ENCODE measurements at places on chromosomes 12 and 14.
A peak's percentile ranks its signal among the peaks of the same experiment; 100 is the strongest.

- ATAC-seq, result no peak
These were observed 154.2 kb upstream of the PARP11 start for GRCh38 chr12:4027412-4027811.

DNA sequence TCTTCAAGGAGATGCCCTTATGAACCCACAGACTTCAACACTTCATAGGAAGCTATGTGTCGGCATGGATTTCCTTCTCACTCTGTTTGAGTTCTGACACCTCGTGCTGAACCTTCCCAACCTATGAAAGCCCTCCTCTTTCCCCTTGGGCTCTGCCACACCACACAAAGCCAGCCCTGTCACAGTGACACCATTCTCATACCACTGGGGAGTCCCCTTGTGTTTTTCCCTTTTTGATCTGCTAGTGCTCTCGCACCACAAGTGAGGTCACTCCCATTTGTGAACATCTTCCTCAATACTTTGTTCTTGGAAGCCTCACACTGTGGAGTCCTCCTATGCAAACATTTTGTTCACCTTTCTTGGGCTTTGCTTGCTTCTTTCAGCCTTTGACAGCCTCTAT, 264.6 kb upstream of the ALG10 start:
- no peak for ATAC-seq

DNA sequence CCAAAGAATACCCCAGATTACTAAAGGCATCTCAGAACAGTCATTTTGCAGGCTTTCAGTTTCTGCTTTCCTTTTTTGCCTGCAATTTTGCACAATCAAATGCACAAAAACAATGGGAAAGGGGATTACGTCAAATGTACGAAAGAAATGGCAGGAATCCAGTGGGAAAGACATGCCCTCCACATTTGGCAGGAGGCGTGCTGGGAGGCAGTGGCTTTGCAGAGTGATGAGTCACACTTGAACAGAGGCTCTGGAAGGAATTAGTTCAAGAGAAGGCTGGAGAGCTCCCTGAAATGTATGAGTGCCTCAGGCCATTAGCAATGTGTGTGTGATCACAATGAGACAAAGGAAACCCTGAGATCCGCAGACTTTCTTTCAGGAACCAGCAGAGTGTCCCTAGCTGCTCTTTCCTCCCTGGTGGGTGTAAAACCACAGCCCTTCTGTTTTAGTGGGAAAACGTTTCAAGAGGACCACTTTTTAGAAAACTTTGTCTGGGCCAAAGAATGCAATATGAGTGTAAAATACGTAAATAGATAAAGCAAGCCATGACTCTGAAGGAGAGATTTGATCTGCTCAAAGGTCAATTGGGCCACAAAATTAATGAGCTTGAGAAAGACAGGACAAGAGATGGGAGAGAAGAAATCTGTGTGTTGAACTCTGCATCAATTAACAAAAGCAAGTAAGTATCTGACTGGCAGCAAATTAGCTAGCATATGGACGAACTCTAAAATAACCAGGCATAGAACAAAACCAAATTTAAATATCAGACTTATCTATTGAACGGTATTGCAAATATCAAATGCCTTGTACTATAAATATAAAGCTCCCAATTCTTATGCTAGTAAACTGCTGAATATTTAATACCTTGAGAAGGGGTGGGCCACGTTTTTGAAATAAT, 155.4 kb upstream of the PDE3A start:
- ATAC-seq, result peak; percentile 100

DNA sequence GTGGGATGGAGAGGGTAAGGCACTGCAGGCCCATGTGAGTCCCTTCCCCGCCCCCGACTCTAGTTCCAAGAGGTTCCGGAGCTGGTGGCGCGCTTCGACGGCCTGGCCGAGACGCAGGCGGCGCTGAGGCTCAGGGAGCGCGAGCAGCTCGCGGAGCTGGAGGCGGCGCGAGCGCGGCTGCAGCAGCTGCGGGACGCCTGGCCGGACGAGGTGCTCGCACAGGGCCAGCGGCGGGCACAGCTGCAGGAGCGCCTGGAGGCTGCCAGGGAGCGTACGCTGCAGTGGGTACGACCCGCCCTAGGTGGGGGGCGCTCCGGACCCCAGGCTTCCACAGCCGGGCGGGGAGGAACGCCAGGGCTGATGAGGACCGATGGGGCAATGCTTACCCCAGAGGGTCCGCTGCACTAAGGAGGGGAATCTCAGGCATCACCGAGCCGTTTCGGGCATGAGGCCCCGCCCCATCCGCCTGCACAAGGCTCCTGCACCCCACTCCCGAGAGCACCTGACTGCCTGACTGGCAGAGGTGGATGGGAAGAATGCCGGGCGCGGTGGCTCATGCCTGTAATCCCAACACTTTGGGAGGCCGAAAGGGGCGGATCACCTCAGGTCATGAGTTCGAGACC, 4.9 kb downstream of the CFAP73 start:
- ATAC-seq, result peak; percentile 25

- no peak for ATAC-seq
These were observed 13.1 kb downstream of the CRY1 start for GRCh38 chr12:107080299-107080698.

GRCh38 chr12:42728287-42728686, 138.7 kb upstream of the PRICKLE1 start:
- no peak for ATAC-seq

DNA sequence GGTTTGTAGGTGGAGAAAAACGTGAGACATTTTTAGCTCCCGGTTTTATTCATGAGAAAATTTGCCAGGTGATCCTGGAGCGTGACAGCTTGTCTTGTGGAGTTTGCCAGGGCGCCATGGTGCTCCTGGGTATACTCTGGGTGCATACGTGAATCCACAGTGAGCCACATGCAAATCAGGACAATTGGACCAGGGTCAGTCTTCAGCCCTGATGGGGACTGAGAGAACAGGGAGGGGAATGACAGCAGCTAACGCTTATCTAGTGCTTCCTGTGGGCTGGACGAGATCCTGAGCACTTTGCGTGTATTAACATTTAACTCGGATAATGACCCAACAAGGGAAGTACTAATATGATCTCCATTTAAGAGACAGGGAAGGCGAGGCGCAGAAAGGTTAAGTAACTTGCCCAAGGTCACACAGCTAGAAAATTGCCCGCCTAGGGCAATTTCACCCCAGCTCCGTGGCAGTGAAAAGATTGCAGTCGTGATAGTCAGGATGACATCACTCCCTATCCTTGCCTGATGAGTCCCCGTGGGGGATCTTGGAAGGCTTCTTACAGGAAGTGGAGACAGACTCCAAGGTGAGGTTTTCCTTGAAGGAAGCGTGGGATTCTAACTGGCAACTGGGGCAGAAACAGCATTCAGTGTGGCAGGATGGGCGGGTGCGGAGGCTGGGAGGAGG, 118.4 kb upstream of the NCOR2 start:
- ATAC-seq, result peak; percentile 21

DNA sequence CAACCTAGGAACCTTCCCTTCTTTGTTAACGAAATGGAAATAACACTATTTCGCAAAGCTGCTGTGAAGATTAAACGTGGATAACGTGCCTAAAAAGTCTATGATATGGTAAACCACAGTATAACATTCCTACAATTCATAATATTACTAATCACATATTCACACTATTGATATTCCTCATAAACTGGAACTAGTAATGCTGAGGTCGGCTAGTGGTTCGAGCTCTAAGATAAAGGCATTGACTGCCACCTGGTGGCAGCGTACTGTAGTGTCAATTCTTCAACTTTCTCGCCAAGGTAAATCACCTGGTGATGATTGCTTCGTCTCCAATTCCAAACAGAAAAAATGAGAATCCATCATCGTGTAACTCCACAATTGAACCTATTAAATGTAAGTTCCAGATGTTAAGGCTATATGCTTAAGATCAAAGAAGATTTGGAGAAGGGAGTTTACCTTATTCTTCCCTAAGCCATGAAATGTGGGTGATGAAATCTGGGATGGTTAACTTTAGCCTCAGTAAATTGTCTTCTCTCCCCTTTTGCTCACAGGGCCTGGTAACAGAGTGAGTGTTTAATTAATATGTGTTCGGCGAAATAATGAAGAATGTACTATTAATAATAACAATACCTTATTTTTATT, 197.5 kb upstream of the TMEM132C start:
- ATAC-seq, result 0 out of 3 replicates have a peak, but pooled peaks have one; percentile 26

GRCh38 chr14:56751471-56751870, 58.8 kb downstream of the OTX2 start:
- no peak for ATAC-seq

DNA sequence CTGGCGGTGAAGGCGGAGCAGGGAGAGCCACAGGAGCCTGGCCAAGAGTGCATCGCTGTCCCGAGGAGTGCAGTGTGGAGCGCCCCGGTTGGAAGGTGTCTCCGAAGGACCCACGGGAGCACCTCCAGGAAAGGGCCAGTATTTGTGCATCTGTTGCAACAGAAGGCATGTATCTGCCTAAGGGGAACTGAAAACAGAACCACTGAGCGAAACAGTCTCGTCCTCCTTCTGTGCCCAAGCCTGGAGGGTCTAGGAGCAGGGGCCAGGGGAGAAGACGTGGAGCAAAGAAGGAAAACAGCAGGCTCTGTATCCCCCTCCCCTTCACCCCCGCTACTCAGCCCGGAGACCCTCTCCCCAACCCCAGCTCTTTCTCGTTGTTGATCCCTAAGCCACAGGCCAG, 5.3 kb upstream of the LRRC10 start:
- no peak for ATAC-seq

DNA sequence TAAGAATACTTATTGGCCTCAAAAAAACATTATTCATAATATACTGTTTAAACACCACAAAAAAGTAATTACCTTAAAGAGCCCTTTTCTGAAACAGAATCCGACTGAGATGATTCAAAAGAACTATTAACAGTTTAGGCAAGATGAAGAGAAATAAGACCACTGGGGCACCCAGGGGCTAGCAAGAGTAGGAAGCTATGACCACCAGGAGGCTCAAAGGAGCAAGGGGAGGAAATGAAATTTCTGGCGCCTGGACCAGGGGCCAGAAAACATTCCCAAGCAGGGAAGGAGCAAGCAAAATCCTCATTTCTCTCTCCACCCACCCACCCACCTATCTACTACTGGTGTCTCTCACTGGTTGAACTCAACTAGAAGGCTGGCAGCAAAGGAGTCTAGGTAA, 6.3 kb upstream of the DCAF4 start:
- no peak for ATAC-seq

- no peak for ATAC-seq
These were observed 217.3 kb upstream of the CCDC196 start for GRCh38 chr14:66268802-66269334.

Data from SK-N-SH treated with all-trans-retinoic acid at 6 μM for 48 hours (cell line).